ENCODE measurements at places on chromosomes 1 and 21. TPM values are rescaled to one million over a fixed set of nuclear protein-coding genes. Genes with fewer than 3 reads are reported as not detected.

Gene EDARADD
- 2.1 TPM for polyA plus RNA-seq

Gene PEX10
- 20.7 TPM for polyA plus RNA-seq

Gene CCDC185
- not detected for polyA plus RNA-seq

Gene RGS4
- not detected for polyA plus RNA-seq

Gene CHML
- polyA plus RNA-seq = 10.2 TPM

Gene UMODL1
- not detected for polyA plus RNA-seq

DNA sequence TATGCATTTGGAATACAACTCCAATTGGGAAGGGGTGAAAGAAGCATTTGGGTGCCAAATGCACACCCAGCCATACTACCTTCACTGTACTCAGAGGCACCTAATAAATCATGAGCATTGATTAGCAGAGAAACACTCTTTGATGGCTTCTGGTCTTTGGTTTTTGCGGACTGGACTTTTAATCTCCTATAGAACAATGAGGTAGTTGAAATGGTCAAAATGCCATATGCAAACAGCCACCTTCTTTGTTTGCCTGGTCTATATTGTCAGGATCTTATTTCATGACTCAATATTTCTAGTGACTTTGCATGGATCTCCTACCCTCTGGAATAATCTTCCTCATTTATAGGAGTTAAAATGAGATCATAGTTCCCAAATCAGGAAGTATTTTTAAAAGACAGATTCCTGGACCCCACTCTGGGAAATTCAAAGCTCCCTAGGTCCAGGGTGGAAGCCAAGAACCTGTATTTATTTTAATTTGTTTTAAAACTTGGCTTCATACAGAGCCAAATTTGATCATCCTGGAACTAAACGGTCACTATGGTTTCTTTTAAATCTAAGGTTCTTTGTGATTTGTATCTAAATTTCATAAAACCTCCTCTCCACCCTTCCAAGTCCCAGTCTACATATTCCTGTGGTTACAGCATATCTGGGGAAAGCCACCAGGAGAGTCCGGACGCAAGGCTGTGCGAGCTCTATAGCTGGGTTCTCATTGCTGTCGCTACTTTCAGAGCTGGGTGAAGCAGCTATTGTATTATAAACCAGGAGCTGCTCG is 8.7 kb downstream of the FAM3B start:
- no peak for DNase-seq

DNA sequence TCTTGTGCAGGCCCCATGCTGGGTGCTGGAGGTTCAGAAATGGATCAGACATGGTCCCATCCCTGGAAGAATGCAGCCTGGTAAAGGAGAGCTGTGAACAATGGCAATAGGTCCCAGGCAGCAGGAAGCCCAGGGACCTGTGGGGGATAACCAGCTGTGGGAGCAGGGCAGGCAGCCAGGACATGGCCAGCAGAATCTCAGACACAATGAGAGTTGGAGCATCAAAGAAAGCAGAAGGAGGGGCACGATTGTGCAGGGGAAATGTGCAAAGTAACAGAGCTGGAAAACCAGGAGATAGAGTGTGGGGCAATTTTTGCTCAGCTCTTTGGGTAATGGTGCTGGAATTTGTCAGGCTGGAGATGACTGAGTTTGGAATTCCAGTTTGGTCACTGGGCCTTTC is 44.3 kb downstream of the C8B start:
- DNase-seq = no peak

GRCh38 chr21:34952701-34953100 is 96.4 kb downstream of the RUNX1 start:
- no peak for DNase-seq

- DNase-seq = peak; percentile 66
These were observed 9.3 kb downstream of the C1QB start for GRCh38 chr1:22662318-22662717.

GRCh38 chr1:73463873-73464272 is 734.1 kb downstream of the LRRIQ3 start:
- DNase-seq = no peak

- DNase-seq = no peak
These were observed 126.6 kb upstream of the AJAP1 start for GRCh38 chr1:4527819-4528218.

- DNase-seq = no peak
These were observed 95.1 kb upstream of the SOD1 start for GRCh38 chr21:31564439-31564838.

- no peak for DNase-seq
These were observed 5.6 kb downstream of the RPS6KA1 start for GRCh38 chr1:26535201-26535600.

GRCh38 chr1:186730951-186731729 is 50.9 kb upstream of the PTGS2 start:
- no peak for DNase-seq

- DNase-seq = no peak
These were observed 687.0 kb downstream of the ADGRL2 start for GRCh38 chr1:82487778-82488177.

DNA sequence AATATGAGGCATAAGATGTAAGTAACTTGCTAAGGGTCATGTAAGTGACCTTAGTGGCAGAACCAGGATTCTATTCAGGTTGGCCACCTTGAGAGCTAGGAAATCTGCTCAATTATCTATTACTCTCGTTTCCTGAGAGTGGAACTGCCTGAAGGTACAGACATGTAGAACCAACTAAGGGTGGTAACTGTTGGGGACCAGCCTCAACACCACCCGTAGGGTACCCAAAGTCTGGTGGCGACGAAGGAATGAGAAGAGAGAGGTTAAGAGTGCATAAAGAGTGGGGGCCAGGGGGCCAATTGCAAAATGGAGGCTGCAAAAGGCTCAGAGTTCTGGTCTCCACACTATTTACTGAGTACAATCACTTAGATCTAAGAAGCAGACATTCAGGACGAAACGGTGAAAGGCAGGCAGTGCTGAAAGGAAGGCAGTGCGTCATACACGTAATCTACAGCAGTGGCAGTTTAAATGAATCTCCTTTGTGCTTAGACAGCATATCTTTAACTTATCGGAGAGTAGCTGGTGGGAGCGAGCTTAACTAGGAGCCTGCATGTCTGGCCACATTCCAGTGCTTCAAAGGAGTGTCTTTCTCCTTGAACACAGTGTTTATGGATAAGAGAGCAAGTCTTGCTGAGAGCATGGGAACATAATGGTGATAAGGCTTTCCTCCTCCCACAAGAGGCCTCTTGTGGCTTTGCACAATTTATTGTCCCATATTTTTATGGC is 25.0 kb downstream of the SRSF4 start:
- DNase-seq = no peak

DNA sequence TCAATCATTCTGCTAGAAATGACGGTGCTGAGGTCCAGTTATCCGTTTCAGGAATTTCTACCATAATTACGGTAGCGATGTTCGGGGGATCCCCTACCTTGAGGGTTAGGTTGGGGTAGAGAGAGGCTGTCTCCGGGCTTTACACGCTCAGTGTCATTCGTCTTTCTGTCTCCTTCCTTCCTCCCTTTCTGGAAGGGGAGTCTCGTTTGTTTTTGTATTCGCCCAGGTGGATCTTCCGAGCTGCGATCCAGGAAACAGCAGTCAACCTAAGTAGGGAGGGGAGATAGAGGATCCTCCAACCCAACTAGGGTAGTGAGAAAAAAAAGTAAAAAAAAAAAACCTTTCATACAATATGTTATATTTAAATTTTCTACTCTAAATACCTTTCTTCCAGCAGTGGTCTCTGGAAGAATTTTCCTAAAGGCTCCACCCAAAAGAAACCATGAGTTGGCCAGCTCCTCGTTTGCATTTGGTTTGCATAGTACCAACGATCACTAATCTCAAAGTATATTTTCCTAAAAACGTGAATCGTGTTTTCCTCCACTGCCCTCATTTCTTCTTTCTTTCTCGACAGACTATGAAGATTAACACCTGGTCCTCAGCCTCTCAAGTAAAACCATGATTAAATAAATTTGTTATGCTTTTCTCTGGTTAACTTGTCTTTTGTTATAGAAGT is 611 bp upstream of the PIK3C2B start:
- no peak for DNase-seq

DNA sequence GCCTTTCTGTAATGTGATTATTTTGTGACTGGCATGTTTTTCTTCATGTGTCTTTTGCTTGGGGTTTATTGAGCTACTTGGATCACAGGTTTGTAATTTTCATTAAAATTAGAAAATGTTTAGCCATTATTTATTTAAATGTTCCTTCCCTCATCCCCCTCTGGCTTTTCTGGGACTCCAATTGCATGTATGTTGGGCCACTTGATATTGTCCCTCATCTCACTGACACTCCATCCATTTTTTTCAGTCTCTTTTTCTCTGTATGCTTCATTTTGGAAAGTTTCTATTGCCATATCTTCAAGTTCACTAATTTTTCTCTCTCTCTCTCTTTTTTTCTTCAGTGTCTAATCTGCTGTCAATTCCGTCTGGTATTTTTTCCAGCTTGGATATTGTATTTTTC is 390.1 kb downstream of the PRDM2 start:
- DNase-seq = no peak

DNA sequence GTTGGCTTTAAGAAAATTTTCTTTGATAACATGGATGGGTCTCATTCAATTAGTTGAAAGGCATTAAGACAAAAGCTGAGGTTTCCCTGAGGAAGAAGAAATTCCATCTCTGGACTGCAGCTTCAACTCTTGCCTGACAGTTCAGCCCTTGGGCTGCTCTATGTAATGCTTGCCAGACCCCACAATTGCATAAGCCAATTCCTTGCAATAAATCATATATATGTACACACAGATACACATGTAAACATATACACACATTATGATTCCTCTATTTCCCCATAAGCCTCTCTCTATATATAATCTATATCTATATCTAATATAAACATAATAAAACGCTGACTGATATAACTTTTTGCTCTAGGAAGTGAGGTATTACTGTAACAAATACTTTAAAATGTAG is 301.5 kb upstream of the PRMT6 start:
- no peak for DNase-seq

- DNase-seq = no peak
These were observed 269.9 kb downstream of the HLX start for GRCh38 chr1:221149111-221149510.

DNA sequence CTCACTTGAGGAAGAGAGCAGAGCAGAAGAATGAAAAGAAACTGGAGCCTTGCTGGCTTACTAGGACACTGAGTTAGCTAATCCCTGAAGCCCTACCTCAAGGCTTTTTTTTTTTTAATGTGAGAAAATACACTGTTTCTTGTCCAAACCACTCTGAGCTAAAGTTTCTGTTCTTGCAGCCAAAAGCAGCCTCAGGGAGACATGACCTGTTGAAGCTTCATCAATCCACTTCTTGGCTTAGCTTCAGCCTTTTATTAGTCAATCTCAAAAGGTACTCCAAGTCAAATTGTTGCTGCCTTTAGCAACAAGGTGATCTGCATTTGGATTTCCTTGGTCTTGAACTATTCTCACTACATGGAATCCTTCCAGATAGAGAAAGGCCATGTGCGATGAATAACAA is 33.7 kb downstream of the CCDC185 start:
- no peak for DNase-seq

DNA sequence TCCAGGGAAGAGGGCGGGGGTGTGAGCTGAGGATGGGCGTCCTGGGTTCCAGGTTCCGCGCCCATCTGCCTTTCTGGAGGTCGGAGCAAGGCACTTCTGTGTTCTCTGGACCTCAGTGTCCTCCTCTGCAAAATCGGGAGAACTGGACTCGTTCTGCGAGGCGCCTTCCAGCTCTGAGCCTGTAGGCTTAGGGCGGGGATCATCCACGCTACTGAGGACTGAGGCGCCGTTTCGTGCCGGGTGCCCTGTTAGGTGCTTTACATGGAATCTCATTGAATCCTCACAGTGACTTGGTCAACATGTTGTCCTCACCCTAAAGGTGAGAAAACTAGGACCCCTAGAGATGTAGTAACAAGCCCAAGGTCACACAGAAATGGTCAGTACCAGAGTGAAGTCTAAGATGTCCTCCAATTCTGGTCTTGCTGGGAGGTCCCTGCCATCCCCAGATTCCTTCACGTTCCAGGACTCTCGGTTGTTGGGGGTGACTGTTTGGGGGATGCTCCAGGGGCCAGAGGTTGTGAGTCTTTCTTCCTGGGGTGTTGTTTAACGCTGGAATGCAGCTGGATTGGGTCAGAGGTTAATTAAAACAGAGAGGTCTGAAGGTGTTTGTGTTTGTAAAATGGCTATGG is 677 bp downstream of the PRKAA2 start:
- DNase-seq = peak; percentile 14

- DNase-seq = no peak
These were observed 13.6 kb upstream of the SYT6 start for GRCh38 chr1:114167226-114167625.
